Thyroid gland (tissue), 4 donors: ENCODE measurements at places on chromosomes 5 and 9.

DNA sequence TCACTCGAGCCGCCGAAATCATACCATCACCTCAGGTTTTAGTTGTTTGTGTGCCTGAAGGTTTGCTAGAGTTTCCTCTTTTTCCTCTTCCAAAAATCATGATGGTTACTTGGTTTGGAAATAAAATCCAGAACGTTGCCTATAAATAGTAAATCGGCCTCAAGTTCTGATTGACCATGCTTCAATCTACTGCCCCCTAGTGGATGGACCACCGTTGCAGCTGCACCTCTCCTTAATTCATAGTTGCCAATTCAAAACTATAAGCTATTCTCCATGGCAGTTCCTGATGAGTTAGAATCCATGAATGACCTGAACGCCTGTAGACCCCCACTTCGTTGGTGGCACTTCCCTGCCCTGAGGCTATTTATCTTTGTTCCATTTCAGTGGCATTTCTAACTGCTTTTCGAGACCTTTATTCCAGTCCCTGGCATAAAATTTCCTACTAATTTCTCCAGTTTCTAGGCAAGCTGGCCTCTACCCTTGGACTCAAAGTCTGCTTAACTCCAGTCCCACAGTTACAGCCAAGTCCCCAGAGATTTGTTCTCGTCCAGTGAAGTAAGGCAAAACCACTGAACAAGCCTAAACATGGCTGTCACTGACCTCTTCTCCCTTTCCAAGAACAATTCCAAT is 422.6 kb downstream of the EFNA5 start:
- peak; percentile 46 for DNase-seq

DNA sequence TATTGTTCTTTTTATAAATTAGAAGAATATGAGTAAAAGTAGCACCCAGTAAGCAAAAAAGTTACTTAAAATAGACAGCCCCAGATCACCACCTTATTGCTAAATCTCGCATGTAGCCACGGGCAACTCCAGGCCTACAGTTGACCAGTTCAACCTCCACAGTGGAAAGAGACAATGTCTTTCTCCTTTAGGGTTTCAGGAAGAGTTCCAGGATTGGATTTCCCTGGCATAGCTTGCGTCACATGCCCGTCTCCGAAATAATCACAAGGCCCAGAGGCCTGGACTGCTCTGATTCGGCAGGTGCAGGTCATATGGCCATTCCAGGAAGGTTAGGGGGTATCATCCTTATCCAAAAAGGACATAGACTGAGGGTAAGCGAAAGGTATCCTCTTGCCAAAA is 9.9 kb upstream of the PFDN1 start:
- no peak for DNase-seq

DNA sequence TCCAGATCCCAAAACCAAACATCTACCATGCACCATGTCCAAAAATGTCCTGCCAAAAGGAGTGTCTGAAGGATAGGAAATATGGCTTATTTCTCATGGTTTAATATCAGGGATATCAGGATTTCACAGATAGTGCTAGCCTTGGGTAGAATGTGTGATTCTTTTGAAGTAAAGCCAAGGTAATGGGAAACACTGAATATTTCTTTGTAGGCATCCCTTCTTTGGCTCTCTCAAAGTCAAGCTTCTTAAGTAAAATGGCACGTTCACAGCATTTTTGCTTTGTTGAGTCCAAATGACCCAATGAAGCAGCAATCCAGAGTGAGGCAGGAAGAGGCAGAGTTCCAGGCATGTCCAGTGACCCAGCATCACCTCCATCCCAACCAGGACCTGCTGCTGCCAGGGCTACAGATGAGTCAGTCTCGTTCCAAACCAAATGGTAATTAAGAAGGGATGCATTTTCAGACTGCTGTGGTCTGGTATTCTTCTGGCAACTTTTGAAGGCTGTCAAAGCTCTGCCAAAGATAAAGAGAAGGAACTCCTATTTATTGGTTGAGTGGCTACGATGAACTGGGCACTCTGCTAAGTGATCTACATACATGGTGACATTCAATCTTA is 678.8 kb upstream of the KLF4 start:
- DNase-seq, result peak; percentile 4

- DNase-seq, result no peak
These were observed 9.8 kb upstream of the CCDC69 start for GRCh38 chr5:151233616-151234085.

DNA sequence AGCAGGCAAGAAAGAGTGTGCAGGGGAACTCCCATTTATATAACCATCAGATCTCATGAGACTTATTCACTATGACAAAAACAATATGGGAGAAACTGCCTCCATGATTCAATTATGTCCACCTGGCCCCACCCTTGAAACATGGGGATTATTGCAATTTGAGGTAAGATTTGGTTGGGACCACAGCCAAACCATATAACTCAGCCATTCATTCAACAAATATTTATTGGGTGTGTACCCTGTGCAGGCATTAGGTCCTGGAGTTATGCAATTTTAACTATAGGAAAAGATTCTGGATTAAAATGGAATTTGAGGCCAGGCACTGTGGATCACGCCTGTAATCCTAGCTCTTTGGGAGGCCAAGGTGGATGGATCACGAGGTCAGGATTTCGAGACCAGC is 124.2 kb upstream of the GAS1 start:
- no peak for DNase-seq

DNA sequence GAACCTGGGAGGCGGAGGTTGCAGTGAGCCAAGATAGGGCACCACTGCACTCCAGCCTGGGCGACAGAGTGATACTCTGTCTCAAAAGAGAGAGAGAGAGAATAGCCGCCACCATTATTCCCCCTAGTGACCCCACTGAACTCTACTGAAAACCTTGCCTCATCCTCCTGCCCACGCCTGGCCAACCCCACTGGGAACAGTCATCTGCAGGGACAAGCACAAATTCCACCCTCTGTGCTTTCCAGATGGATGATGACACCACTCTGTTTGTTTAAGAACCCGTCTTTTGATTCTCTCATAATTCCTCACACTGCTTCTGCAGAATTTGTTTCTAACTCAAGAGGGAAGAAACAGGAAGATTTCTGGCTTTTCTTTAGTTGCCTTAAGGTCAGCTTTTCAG is 12.2 kb downstream of the BHMT2 start:
- DNase-seq, result no peak

DNA sequence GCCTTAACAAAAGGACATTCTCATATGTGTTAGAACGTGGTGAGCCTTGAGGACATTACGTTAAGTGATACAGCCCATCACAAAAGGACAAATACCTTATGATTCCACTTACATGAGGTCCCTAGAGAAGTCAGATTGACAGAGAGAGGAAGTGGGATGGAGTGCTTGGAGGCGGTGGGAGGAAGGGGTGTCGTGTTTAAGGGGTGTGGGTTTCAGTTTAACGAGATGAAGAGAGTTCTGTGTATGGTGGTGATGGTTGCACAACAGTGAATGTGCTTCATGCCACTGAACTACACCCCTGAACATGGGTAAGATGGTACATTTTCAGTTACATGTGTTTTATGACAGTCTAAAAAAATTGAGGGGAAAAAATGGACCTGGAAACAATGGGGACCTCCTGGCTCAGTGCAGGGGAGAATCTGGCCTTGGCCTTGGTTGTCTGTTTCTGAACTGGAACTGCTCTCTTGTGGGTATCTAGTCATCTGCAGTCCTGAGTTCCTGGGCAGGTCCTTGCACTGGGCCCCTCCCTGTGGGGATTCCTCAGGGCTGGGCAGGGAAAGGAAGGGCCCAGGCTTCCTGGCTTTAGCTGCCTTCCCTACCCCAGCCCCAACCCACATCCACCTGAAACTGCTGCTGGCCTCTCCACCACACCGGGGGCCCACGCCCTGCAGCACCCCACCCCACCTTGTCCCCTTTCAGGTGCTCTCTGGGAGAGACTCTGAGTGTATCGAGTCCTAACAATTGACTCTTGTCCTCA is 17.8 kb downstream of the LRRC8A start:
- no peak for DNase-seq

DNA sequence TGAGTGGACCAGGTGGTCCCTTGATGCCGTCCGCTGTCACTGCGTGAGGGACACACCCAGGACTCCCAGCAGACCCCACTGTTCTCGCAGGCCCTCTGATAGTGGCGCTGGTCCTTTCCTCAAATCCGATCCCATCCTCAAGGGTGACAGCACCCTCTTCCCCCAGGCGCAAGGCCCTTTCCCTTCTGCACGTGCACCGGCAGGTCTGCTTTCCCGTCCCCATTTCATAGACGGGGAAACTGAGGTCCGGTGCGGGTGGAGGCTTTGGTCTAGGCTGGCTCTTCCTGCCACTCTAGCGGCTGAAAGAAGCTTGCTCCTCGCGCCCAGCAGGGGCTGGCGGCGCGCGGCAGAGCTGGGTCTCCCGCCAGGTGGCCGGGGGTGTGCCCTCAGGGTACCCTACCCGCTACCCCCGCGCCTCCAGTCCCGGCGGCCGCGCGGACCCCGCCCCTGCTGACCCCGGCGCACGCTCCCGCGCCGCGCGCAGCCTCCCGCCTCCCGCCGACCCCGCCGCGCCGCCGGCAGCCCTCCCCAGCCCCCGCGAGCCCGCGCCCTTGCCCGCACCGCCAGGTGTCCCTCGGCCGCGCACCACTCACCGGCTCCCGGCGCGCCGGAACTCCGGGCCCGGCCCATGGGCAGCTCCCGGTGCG is 453 bp downstream of the RASGEF1C start:
- peak; percentile 17 for DNase-seq

DNA sequence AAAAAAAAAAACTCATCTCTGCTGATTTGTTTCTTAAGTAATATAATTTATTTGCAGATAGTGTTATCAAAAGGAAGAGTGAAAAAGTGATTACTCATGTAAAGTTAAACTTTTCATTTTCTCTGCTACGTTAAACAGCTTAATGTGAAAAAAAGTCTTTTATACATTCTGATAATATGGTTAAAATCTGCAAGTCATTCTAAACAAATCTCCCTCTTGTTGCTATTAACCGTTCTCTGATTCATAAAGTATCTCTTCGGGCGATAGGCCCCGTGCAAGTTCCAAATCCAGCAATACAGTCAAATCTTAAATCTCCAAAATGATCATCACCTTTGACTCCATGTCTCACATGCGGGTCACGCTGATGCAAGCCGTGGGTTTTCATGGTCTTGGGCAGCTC is 732.0 kb downstream of the TAF11L14 start:
- DNase-seq, result no peak

DNA sequence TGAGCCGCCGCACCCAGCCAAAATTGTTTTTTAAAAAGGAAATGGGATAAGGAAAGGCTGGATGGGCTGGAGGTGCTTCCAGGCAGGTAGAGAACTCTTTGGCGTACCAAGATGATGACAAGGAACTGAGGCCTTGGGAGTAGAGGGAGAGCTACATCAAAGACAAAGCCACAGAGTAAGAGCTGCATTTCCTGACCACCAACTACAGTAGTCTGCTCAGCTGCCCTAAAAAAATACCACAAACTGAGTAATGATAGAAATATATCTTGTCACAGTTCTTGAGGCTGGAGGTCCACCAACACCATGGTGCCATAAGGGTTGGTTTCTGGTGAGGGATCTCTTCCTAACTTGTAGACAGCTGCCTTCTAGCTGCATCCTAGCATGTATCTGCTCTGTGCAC is 8.2 kb downstream of the OR1K1 start:
- no peak for DNase-seq

DNA sequence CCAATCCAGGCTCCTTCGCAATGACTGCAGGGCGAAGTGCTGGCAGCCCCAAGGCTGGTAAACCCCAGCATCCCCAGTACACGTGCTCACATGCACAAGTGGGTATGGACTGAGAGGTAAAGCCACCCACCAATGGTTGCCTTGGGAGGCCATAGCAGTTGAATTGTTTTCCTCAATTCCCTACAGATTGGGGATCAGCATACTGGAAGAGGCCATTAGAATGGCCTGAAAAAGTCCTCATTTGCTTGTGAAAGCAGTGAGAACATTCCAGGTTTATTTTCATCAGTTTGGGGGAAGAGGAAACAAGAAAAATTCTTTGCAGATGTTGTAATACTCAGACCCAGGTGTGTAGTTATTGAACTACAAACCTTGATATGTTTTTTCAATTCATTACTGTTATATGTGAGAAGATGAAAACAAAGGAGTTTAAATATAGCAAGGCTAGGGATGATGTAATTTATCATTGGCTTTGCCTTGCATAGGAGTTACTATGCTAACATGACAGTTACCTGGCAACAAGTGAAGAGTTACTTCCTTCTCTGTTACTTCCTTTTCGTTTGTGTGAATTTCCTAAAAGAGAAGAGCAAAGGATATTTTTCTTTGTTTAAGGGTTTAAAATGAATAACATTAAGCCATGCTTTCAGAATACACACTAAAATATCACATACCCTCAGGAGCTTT is 36.4 kb downstream of the MTMR12 start:
- DNase-seq, result no peak

GRCh38 chr9:133121198-133121914 is at the start of gene RALGDS:
Gene RALGDS, minus strand, starts transcription at chr9:133121240. Its CDS starts 86 bp downstream, at chr9:133121154.
- peak; percentile 91 for DNase-seq

DNA sequence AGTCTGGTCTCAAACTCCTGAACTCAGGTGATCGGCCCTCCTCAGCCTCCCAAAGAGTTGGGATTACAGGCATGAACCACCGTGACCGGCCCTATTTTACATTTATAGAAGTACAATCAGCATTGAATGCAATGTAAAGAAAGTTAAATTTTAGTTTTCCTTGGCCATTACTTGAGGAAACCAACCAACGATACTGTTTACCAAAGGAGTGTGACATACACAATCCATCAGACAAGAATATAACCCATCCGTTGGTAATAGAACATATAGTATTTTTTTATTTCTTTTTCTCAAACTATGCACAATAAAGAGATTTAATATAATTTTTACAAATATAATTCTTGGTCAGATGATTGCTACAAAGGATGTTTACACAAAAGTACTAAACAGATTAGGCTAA is 63.1 kb upstream of the MOCS2 start:
- no peak for DNase-seq

DNA sequence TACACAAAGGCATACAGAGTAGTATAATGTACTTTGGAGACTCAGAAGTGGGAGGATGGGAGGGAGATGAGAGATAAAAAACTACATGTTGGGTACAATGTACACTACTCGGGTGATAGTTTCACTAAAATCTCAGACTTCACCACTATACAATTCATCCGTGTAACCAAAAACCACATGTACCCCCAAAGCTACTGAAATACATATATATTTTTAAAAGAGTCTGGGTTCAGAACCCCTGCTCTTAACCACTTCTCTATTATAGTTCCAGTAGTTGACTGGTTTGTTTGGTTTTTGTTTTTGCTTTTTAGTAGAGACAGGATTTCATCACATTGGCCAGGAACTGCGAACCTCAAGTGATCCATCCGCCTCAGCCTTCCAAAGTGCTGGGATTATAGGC is 22.6 kb downstream of the SGTB start:
- DNase-seq, result no peak

- DNase-seq, result no peak
These were observed 15.3 kb upstream of the CD180 start for GRCh38 chr5:67211926-67212325.

- no peak for DNase-seq
These were observed 133.0 kb upstream of the TUT7 start for GRCh38 chr9:86486891-86487837.

GRCh38 chr5:127699416-127699815 is 3.8 kb upstream of the CCDC192 start:
- no peak for DNase-seq

- DNase-seq, result no peak
These were observed 273.2 kb upstream of the PRDM9 start for GRCh38 chr5:23234197-23234596.

GRCh38 chr5:24918676-24919075 is 273.9 kb upstream of the CDH10 start:
- DNase-seq, result no peak
